Lower lobe of right lung (tissue), 2 donors: ENCODE measurements at places on chromosomes 12 and 14.

- peak; percentile 59 for DNase-seq
Measured at GRCh38 chr12:50017641-50018040, 7.7 kb downstream of the RACGAP1 start.

GRCh38 chr12:42946871-42947381 lies 357.4 kb upstream of the PRICKLE1 start:
- DNase-seq, result no peak

- no peak for DNase-seq
Measured at GRCh38 chr14:101022121-101022520, 118.6 kb upstream of the RTL1 start.

GRCh38 chr14:52310541-52310940 lies 3.6 kb upstream of the PTGER2 start:
- no peak for DNase-seq

GRCh38 chr12:56838621-56839488 lies 75.7 kb downstream of the HSD17B6 start:
- no peak for DNase-seq

GRCh38 chr12:72102150-72102549 lies 163.5 kb downstream of the TPH2 start:
- no peak for DNase-seq

- no peak for DNase-seq
Measured at GRCh38 chr12:6460751-6461371, 9.0 kb downstream of the TAPBPL start.

DNA sequence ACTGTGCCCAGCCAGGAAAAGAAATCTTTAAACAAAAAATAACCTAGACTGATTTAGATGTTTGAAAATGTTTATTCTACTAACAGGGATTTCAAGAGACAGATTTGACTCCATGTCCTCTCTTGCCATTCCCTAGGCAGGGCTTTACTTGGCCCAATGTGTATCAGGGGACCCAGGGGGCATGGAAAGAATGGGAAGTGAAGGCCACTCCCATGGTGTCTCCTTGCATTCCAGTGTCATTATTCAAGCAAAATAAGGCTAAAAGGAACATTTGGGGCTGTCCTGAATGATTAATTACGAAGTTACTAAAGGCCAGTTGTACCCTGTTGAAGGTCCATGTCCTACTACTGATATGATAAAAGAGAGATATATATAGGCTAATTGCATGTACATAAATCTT lies 151.9 kb upstream of the ATF7IP start:
- DNase-seq, result no peak

DNA sequence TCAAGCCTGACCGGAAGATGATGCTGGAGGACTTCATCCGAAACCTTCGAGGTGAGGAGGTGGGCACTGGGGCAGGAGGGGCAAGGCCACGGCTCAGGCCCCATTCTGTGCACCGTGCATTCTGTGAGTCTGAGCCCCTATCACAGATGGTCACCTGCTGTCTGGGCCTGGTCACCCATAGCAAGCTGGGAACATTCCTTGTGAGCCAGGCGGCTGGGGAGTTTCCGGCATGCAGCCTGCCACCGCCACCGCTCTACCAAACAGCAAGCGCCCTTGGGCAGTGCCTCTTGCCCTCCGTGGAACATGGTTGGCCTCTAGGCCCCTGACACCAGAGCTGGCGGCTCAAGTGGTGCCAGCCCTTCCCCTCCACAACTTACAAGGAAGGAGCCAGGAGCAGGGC lies 56.3 kb downstream of the SLC6A12 start:
- no peak for DNase-seq

GRCh38 chr14:45641541-45641940 lies 388.5 kb upstream of the MIS18BP1 start:
- DNase-seq, result no peak

DNA sequence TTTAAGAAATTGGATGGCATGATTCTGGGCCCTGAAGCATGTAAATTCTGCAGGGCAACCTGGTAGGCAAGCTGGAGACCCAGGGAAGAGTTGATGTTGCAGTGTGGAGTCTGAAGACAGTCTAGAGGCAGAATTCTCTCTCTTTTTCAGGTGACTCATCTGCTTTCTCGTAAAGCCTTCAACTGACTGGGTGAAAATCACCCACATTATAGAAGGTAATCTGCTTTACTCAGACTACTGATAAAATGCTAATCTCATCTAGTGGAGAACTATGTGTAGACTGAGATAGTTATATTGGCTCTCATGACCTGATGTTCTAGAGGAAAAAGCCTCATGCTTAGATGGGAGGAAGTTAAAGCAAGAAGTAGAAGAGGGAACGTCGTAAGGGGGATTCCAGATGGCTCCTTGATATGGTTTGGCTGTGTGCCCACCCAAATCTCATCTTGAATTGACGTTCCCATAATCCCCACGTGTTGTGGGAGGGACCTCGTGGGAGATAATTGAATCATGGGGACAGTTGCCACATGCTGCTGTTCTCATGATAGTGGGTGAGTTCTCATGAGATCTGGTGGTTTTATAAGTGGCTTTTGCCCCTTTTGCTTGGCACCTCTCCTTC lies 723.8 kb downstream of the BCL11B start:
- no peak for DNase-seq

DNA sequence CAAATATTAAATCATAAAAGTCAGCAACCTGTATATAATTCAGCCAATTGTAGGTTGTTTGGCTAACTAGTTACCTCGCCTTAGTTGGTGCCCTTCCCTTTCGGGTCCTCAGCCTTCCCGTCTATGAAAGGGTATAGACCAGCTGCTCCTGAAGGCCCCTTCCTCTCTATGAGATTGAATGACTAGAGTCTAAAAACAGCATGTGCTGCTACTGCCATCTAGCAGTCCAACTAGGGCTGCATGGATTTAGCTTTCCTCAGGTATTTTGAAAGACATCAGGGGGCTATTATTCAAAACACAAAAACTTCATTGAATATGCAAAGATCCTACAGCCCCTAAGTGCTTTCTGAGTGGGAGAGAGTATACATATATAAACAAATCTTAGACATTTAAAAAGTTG lies 37.0 kb upstream of the TMEM263 start:
- no peak for DNase-seq
